ENCODE measurements at places on chromosomes 1 and 21.
A peak's percentile ranks its signal among the peaks of the same experiment; 100 is the strongest.

GRCh38 chr21:41169701-41170100 is 1.7 kb downstream of the BACE2 start:
- DNase-seq: no peak

DNA sequence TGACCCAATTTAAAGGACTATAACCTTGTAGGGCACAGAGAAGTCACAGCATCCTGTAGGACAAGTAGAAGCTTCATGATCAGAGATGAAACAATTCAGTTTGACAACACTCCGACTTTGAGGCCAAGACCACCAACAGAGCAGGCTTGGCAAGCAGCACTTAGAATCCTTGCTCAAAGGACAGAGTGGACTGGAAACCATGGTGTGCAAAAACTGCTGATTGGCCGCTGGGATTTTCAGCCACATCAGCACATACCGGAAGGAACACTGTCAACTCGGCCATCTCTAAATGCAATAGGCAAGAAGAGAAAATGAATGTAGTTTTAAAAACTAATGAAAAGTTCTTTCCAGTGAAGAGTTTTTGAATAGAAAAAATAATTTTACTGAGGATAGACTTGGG is 92.0 kb upstream of the PRMT6 start:
- DNase-seq: no peak

DNA sequence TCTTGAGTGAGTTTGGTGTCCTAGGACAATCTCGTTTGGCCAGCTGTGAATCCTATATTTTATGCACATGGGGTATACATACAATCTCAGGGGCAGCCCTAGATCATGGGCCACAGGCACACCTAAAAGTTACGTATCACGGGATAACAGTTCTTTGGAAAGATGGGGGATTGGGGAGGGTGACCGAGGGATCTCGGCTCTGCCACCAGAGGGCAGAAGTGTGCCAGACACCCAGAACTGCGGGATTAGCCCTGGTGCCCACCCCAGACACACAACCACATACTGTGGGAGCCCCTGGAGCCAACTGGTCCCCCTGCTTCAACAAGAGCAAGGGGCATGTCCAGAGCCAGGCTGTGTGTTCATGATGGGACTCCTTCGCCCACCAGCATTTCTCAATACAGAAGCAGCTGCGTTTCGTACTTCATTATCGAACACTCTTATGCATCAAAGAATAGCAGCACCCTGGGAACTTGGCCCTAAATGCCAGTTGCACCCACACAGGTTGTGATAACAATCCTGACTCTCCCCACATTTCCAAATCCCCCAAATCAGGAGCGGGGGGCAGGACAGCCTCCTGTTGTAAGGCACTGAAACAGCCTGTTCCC is 37.4 kb downstream of the TMCO4 start:
- DNase-seq: peak; percentile 32

DNA sequence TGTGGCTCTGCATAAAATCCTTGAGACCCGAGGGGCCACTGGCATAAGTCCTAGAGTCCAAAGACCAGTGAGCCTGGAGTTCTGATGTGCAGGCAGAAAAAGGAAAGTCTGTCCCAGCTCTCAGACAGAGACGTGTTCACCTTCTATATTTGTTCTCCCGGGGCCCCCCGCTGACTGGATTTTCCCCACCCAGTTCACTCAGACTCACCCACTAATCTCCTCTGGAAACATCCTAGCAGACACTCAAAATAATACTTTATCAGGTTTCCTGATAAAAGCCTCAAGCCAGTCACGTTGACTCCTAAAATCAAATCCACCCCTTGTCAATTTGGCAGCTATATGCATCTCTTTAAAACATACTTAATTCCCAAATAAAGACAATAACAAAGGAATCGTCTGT is 1084.2 kb upstream of the NCAM2 start:
- DNase-seq: no peak

DNA sequence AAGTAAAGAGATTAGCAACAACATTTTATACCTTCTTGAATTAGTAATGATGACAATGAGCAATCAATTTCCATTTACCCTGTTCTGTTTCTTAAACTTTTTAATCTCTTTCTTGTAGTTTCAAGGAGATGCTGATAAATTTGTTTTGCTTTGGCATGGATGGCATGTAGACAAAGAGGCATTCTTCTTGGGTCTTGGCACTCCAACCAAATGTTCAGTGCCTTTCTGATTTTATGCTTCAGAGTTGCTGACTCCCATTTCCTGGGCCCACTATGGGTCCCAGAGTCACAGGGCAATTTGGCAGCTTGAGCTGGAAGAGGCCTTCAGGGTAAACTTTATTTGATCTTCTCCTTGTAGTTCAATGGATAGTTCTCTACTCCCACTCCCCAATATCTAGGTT is 42.1 kb upstream of the OSBPL9 start:
- no peak for DNase-seq

GRCh38 chr1:16351456-16351993 is 755 bp downstream of the FBXO42 start:
- DNase-seq: no peak

GRCh38 chr1:233304489-233305102 is 9.1 kb upstream of the PCNX2 start:
- no peak for DNase-seq

DNA sequence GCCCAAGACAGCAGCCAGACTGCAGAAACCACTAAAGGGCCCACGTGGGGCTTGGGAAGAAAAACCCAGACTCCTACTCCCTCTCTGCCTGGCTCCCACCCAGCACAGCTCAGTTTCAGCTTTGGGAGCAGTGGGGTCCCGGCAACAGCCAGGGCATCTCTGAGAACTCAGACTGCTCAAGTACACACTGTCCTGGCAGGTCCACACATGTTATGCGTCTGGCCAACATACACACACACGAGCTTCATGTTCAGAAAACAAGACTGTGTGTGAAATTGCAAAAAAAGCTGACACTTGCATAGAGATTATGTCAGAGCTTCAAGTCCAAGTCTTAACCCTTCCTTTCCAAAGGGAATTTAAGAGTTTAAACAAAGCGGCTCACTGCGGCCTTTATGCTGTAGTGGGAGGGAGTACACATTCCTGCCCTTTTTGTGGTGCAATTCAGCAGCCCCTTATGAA is 136.6 kb upstream of the CD34 start:
- DNase-seq: no peak

DNA sequence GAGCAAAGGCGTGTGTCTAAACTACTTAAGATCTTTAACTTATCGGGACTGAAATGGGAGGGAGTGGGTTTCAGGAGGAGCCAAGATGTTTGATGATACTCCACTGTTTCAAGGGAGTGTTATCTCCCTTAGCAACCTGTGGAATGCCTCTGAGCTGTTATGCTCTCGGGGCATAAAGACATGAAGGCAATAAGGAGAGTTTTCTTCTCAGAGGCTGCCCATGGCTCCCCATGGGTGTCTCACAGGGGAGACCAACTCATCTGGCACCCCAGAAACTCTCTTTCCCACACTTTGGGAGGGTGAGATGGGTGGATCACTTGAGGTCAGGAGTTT is 130.0 kb downstream of the LIPI start:
- DNase-seq: no peak

DNA sequence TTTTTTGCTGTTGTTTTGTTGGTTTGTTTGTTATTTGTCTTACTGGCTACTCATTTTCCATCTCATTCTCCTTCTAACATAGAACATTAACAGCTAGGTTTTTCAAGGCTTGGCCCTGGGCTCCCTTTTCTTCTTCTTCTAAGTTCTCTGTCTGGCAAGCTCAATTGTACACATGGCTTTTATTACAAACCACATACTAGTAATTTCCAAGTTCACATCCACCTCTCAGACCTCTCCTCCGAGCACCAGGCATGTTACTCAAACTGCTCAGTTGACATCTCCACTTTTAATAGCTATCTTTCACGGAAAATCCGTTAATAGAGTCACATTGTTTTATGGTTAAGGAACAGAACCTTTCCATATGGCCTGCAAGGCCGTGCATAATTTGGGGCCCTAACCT is 736.9 kb upstream of the ADAMTS5 start:
- no peak for DNase-seq

DNA sequence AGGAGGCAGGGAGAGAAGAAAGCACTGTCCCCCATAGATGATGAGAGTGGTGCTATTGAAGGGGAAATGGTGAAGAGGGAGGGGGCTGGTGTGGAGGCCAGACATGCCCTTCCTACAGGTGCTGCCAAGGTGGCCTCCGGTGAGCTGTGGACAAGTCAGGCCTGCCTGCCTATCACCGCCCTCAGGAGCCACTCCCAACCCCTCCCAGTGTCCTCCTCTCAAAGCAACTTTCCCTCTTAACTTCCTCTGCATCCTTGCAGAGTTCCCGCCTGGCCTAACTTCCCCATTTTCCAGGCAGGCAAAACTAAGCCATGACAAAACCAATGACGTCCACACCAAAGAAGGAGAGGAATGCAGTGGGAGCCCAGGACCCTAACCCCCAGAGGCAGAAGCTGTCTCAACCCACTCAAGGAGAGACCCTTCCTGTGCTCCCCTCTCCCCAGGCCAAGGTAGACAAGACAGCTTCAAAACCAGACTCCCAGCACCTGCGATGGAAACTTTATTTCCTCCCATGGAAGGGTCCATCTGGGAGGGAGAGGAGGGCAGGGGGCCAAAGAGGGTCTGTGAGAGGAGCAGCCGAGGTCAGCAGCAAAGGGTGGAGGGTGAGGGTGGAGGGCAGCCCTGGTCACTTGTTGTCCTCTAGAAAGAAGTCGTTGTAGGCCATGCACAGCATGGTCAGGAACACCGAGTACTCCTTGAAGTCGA is 1.0 kb upstream of the S100A6 start:
- DNase-seq: no peak

DNA sequence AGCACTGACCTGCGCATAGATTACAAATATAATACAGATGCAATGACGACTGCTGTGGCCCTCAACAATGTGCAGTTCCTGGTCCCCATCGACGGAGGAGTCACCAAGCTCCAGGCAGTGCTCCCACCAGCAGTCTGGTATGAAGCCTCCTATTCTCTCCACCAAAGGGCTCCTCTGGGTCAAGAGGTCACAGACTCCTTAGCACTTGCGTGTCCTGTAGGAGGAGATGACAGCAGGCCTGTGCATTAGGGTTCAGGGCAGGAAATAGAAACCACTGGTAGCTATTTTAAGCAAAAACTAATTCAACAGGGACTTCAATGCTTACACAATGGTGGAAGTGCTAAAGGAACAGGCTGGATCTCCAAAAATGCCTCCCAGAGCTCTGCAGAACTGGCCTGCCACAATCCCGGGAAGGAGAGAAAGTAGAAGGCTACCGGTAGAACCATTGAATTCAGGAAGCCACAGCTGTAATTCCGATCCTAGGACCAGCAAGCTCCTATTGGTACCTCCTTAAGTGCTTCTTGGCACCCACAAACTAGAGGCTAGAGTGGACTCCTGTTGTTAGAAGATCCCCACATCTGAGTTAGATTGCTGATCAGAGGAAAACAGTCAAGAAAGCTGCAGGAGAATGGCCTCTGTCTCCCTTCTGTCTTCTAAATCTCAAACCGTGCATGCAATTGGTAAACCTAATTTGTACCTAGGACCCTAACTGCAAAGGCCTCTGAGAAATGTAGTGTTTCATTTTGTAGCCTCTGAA is 12.7 kb upstream of the DYNLT5 start:
- DNase-seq: no peak

DNA sequence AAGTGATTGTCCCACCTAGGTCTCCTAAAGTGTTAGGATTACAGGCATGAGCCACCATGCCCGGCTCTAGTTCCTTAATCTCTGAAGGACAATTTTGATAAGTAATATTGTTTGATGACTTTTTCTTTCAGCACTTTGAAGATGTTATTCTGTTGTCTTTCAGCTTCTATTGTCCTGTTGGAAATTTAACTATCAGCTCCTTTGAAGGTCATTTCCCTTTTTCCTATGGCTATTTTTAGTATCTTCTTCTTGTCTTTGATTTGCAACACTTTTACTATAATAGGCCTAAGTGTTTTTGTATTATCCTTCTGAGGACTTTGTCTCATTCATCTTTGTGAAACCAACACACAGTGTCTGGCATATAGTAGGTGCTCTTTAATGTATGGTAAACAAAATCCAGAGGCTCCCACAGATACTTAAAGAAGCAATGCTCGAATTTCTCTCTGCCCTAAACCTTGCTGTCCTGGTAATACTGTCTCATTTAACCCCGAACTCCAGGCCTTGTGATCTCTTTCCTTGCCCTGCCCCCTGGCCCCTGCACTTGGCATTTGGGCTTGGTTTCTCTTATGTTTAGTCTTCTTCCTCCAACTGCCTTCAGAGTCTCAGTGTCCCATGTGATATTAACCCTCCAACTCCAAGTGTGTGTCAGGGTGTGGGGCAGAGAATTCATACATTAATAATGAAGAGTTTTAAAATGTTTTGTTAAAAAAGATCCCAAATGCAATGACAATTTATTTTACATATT is 19.0 kb upstream of the AGO1 start:
- no peak for DNase-seq

DNA sequence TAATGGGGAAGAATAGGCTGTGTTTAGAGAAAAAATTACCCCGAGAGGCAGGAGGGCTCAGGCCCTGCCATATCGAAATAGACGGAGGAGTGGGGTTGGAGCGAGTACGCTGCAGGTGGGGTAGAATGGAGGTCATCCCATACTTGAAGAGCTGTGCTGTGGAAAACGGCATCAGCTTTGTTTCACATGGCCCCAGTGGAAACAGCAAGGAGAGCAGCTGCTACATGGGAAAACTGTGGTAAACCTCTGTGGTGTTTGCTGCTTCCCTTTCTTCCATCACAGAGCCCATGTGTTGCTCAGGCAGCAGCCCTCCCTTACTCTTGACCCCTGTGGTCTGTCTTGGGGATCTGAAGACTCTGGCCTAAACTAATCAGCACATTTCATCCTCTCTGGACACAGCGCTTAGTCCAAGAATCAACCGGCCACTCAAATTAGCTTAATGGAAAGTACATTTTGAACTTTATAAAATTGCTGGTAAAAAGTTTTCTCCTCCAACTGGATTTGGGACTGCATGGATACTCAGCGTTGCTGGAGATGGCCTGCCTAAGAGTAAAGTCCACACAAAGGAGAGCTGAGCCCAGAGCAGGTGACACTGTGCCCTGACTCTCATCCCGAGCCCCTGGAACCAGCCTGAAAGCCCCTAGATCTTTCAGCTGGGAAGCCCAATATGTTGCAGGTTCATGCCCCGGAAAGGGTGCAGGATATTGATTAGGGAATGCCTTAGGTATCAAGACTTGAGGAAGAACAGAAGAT is 127.1 kb upstream of the GADD45A start:
- DNase-seq: no peak

DNA sequence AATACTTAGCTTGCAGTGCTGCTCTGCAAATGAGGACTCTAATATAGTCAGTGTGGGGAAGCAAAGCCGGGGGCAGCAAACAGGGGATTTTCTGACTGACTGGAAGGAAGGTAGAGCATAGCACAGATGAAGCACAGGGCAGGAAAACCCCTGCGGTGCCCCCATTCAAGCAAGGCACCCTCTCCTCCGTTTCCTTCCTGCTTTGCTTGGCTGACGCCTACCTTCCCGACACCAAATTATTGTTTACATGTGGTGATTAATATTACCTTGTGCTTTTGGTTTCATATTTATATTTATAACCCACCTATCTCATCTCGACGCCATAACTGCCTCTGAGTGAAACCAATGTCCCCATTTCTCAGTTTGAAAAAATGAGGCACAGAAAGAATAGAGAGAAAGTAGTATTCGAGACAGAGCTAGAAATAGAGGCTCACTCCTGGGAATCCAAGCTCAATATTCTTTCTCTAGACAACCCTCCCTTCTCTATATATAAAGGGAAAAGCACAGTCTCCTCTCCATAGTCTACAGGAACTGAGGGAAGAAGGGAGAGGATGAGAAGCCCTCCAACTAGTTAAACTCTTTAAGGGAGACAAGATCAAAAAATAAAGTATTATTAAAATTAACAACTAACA is 41.3 kb downstream of the PIK3C2B start:
- peak; percentile 62 for DNase-seq

Data from GM18507 (cell line).